ENCODE measurements at places on chromosomes 6 and 20. TPM values are rescaled to one million over a fixed set of nuclear protein-coding genes. Genes with fewer than 3 reads are reported as not detected.

The PBOV1 gene
- total RNA-seq, result not detected

The BNIP5 gene
- total RNA-seq, result 0.94 TPM

The VIP gene
- not detected for total RNA-seq

The ANKEF1 gene
- total RNA-seq, result 9.0 TPM

The HLA-DMB gene
- 32.4 TPM for total RNA-seq

The RCAN2 gene
- total RNA-seq, result 2.2 TPM

The OLIG3 gene
- total RNA-seq, result not detected

GRCh38 chr6:36847991-36848390 is 8.7 kb upstream of the CPNE5 start:
- no peak for DNase-seq

GRCh38 chr6:111925296-111925695 is 52.0 kb upstream of the FYN start:
- no peak for DNase-seq

GRCh38 chr20:37586078-37586477 is 58.4 kb upstream of the BLCAP start:
- DNase-seq, result no peak

GRCh38 chr6:150366118-150366778 is 2.6 kb upstream of the IYD start:
- no peak for DNase-seq

GRCh38 chr20:58058421-58059259 is 169.8 kb downstream of the ANKRD60 start:
- DNase-seq, result no peak

GRCh38 chr6:138286698-138287097 is 68.4 kb upstream of the PBOV1 start:
- DNase-seq, result no peak

DNA sequence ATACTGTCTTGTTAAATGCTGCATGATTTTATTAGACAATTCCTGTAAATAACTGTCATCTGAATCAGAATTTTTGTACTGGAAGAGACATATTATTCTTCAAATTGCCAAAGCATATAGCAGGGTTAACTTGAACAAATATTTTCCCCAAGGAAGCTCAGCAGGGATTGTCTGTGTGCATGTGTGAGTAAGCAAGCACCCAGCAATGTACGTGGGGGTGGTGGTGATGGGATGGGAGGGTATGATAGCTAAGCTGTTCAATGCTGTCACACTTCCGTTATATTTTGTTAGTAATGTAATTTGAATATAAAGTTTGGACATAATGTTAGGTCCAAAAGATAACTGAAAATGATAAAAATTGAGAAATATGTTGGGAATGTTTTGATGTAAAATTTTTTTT is 118.1 kb downstream of the MYB start:
- no peak for DNase-seq

DNA sequence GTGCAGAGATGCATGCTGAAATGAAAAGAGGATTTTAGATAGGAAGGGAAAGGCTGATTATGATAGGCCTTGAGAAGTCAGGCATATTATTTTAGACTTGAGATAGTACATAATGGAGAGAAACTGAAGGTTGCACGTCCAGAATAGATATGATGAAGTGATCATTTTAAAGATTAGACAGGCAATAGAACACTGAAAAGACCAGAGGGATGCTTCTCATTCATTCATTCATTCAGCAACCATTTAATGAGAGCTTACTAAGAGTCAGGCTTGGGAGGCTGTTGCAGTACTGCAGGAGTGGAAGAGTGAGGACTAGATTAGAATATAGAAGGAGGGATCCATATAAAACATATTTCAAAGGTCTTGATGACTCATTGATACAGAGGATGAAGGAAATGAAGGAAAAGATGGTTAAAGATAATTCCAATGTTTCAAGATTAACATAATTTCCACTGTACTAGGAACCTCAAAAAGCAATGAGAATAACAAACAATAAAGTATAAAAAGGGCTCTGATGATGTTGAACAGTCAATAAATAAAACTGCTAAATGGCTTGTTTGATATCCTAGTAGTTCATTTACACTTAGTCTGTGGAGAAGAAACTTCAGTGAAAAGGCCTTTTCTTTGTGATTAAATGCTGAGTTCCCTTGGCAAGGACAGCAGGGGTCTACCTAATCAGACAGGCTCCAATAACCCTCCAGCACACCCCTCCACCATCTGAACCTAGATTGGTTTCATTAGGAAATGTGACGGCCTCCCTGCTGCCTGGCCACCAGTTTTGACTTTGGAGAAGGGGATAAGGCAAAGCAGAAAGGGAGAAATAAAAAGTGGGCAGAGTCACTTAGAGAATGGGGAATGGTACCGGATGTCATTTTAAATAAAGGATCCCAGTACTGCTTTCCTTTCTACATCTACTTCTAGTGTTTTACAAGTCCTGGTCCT is 5.3 kb upstream of the FBXO9 start:
- no peak for DNase-seq

- no peak for DNase-seq
These were observed 3.4 kb downstream of the LY86 start for GRCh38 chr6:6591778-6592465.

DNA sequence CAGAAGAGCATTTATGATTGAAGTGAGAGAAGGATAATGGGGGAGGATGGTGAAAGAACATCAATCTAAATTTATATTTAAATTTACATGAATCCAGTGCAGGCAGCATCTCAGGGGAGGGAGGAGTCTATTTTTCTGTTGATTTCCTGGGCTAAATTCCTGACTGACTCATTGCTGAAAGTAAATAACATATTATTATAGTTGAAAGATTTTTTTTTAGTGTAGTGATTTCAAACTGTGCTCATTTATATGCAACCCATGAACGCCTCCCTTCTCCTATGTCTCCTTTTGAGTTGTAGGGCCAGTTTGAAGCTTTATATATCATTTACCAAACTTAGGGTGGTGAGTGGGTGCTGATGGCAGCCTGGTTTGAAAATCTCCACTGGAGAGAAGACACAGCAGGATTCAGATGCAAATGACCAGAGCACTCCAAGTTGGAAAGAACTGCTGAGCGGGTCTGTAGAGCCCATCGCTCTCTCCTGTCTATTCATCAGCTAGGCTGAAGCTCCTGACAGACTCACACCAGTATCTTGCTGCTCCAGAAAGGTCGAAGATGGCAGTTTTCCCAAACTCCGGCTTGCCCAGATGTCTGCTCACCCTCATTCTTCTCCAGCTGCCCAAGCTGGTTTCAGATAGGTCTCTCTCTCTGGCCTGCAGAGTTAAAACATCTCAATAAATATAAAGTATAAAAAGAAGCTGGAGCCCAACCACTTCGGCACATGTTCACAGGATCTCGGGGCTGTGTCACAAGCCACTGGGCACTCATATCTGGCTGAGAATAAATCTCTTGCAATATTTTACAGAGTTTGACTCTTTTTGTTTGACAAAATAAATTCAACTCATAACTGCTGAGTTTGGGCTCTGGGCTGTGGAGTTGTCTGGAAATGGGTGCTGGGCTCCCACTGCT is 18.3 kb downstream of the BTN2A1 start:
- no peak for DNase-seq
